ENCODE measurements at places on chromosomes 6 and 20.
A peak's percentile ranks its signal among the peaks of the same experiment; 100 is the strongest.

DNA sequence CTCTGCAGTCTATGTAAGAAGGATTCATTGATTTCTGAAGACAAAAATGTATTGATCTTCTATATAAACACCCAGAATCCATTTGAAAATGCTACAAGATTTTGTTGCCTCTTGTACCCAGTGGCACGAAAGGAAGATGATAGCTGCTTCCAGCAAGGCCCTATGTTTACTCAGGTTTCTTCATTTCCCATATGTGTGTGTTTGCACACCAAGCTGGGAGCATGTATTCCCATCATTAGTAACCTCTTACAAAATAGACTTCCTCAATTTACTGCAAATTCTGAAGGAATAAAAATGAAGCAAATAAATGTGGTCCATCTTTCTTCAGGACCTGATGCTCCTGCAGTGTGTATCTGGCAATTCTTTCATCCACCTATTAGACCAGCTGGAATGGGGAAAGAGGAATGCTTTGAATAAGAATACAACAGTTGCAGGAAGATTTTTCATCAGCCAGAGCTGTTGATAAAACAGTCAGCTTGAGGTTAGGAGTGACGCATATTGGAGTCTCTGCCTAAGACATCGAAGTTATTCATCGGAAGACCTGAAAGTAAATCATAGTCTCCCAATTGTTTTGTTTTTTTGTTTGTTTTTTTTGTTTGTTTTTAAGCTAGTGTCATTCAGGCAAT is 132.3 kb downstream of the PDE7B start:
- no peak for DNase-seq

GRCh38 chr20:44204156-44204831 is 6.3 kb downstream of the OSER1 start:
- DNase-seq: no peak

- no peak for DNase-seq
Measured at GRCh38 chr20:10635476-10636208, 38.2 kb downstream of the JAG1 start.

GRCh38 chr6:33668914-33669313 is 42.6 kb downstream of the UQCC2 start:
- DNase-seq: no peak

- no peak for DNase-seq
Measured at GRCh38 chr20:18705910-18706309, 107.7 kb upstream of the SCP2D1 start.

- DNase-seq: peak; percentile 56
Measured at GRCh38 chr6:163438940-163439335, 24.4 kb downstream of the QKI start.

GRCh38 chr6:139303185-139303584 is 11.4 kb upstream of the TXLNB start:
- no peak for DNase-seq

DNA sequence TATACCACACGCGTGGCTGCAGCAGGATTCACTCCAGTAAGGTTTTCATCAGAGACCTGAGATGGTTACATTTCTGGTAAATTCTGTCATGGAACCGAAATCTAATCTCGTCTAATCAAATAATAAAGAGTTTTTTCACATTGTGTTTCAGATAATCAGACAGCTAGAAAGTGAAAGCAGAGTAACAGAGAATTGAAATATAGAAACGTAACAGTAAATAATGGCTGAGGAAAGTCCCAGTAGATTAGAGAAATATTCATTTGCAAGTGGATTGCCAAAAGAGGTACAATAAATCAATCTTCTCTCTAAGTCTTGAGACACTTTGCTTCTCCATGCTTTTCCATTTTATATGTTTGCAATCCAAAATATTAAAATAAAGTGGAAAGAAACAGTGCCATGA is 42.4 kb downstream of the PKHD1 start:
- no peak for DNase-seq

DNA sequence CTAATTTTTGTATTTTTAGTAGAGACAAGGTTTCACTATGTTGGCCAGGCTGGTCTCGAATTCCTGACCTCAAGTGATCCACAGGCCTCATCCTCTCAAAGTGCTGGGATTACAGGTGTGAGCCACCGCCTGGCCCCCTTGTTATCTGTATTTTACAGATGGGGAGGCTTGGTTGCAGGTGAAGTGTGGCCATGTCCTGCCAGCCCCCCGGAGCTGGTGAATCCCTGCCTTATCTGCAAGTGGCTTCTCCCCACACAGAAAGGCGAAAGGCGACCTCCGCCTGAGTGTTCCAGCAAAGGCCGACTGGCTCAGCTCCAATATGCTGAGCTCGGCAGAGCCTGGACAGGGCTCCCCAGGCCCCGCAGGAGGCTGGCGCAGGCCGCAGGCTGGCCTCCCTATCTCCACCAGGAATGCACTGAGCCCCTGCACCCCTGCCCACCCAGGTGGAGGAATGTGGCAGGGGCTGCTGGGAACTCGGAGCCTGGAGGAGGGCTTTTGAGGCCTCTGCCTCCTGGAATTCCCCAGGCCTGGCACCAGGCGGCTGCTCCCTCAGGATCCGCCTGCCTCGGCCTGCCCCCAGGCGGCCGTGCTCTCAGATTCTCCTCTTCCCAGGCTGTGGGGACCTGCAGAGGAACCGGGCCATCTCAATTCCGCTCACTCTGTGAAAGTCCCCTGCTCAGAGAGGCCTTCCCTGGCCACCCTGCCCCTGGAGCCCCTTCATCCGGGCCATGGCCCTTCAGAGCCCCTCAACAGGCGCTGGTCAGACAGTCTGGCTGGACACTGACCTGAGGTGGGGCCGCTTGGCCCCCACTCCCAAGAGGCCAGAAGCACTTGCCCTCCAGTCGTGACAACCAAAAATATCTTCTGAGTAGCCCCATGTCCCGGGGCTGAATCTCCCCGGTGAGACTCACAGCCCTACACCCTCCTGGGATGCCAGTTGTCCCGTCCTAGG is 9.3 kb upstream of the LAMA5 start:
- DNase-seq: no peak

Measured in omental fat pad (tissue), 4 donors.